Substantia nigra (tissue), 51 donors: ENCODE measurements at places on chromosomes 3 and 15.

- no peak for DNase-seq
These were observed 25.1 kb upstream of the ANKRD34C start for GRCh38 chr15:79257454-79257853.

GRCh38 chr15:56320316-56320715 lies 44.9 kb upstream of the TEX9 start:
- no peak for DNase-seq

DNA sequence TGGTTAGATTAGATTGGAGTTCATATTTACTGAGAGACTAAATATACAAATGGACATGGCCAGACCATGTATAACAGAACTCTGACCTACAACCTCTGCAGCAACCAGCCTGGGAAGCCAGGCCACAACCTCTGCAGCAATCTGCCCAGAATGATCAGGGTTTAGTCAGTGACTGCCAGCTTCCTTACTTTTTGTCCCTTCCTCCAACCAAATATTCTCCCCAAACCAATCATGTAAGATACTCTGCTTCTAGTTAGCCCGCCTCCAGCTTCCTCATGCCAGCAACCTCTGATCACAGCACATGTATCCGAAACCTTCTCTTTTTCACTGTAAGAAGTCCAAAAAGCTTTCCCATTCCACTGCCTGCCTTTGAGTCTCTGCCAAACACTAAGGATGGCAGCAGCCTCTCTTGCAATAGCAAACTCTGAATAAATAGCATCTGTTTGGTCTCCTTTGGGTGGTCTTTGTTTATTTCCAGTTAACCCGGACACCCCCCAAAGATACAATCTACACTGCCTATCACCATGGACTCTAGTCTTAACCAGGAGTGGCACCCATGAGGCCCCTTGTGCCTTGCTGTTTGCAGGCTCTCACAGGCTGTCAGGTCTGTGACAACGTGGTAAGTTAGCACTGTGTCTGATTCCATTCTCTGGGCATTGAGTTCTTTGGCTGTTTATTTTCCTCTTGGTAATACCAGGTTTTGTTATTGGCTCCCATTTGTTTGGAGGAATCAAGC lies 102.2 kb downstream of the ERC2 start:
- DNase-seq = no peak

- DNase-seq = no peak
These were observed 9.9 kb upstream of the GRM2 start for GRCh38 chr3:51696954-51697353.
